Heart right ventricle (tissue), 16 donors: ENCODE measurements at places on chromosomes 13 and 19.

DNA sequence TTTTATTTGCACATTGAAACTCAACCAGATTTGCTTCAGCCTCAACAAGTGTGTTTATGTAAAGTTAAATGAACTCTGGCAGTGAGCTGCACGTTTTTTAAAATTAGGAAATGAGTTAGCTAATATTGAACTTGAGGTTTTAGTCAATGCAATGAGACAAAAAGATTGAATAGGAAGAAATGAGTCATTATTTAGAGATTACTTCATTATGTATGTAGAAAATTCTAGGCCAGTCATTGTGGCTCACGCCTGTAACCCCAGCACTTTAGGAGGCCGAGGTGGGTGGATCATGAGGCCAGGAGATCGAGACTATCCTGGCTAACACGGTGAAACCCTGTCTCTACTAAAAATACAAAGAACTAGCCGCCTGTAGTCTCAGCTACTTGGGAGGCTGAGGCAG is 22.8 kb upstream of the CD70 start:
- DNase-seq = no peak

DNA sequence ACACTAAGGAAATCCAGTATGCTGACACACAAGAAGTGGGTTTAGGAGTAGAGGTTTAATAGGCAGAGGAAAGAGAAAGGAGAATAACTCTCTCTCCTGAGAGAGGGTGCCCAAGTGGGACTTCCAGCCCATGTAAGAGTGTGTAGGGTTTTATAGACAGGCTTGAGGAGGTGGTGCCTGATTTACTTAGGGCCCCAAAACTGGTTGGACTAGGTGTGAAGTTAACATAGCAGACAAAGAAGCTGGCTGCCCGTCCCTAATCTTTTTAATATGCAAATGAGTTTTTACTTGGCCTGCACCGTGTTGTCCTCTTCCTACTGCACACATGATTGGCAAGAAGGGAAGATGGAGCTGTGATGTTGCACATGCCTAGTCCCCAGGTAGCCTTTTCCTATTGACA is 752.5 kb upstream of the SLITRK5 start:
- DNase-seq = no peak

DNA sequence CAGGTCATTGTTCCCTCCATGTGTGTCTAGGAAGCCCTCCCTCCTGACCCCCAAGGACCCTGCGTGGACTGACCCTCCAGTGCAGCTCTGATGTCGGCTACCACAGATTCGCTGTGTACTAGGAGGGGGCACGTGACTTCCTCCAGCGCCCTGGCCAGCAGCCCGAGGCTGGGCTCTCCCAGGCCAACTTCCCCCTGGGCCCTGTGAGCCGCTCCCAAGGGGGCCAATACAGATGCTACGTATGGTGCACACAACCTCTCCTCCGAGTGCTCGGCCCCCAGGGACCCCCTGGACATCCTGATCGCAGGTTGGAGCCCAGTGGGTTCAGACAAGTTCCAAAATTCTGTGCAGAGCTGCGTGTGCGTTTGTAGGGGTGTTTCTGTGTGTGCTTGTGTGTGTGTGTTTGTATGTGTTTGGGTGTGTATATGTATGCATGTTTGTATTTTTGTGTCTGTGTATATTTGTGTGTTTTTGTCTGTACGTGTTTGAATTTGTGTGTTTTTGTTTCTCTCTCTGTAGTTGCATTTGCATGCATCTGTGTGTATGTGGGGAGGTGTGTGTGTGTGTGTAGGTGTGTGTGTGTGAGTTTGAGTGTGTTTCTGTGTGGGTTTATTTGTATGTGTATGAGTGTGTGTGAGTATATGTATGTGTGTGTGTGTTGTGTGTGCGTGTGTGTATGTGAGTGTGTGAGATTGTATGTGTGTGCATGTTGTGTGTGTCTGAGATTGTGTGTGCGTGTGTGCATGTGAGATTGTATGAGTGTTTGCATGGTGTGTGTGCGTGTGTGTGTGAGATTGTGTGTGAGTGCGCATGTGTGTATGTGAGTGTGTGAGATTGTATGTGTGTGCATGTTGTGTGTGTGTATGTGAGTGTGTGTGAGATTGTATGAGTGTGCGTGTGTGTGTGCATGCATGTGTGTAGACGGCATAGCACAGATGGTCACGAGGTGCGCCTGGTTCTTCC is 21.4 kb upstream of the LILRA2 start:
- peak; percentile 12 for DNase-seq

DNA sequence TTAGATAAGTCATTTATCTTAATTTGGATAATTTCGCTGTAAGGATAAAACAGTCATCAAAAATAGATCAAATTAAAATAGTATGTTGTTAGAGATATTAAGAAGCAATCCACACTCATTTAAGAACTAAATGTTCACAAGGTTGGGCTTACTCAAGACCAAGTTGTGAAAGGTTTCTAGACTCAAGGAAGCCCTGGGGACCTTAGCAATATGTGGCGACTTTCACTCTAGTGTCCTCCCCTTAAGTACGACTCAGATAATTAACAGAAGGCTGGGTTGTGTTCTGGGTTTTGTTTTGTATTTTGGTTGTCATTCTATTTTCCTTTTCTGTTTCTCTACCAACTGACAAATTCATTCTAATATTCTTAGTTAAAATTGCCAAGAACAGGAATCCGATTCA is 1008.0 kb downstream of the PCDH9 start:
- no peak for DNase-seq

- no peak for DNase-seq
Observed at GRCh38 chr13:26946684-26947343, 186.2 kb upstream of the GPR12 start.

DNA sequence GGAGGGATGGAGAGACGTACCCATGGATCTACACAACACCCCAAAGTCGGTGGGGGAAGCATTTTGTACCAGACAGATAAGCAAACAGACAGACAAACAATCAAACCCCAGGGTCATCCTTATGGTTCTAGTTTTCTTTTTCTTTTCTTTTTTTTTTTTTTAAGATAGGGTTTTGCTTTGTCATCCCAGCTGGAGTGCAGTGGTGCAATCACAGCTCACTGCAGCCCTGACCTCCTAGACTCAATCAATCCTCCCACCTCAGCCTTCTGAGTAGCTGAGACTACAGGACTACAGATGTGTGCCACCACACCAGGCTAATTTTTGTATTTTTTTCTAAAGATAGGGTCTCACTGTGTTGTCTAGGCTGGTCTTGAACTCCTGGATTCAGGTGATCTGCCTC is 17.9 kb upstream of the FBL start:
- DNase-seq = no peak

DNA sequence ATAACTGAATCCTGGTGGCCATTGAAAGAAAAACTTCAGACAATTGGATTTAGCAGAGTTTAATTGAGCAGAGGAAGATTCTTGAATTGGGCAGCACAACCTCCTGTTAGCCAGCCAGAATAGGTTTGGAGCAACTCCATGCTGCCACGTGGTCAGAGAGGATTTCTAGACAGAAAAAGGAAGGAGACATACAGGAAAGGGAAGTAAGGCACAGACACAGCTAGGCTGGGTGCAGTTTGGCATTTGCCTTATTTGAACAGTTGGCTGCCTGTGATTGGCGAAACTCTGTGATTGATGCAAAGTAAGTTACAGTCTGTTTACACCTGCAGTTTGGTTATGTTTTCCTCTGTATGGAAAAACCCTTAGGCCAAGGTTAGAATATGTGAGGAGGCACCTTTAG is 85.8 kb upstream of the SPATA13 start:
- no peak for DNase-seq

- no peak for DNase-seq
Observed at GRCh38 chr19:8826371-8826770, 5.7 kb downstream of the ZNF558 start.

- DNase-seq = no peak
Observed at GRCh38 chr13:36509369-36509768, 77.1 kb downstream of the CCNA1 start.

DNA sequence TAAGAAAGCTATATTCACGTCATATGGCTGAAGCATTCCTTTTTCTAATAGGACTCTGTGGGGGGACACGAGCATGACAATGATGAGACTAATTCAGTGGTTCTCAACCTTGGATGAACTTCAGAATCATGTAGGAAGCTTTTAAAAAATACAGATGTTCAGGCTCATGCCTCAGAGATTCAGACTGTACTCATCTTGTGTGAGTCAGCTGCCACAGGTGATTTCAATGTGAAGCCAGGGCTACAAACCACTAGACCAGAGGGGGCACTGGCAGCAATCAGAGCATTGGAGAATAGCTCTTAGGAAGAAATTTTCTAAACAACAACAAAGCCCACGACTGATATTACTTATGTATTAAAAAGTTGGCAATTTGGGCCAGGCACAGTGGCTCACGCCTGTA is 91.7 kb downstream of the SERP2 start:
- no peak for DNase-seq

- no peak for DNase-seq
Observed at GRCh38 chr19:31592456-31592855, 243.2 kb upstream of the TSHZ3 start.

- no peak for DNase-seq
Observed at GRCh38 chr19:13995017-13995728, 10.9 kb downstream of the RFX1 start.

GRCh38 chr19:6590827-6591319 is at the start of gene CD70:
TSS of gene CD70 (minus strand) at chr19:6591150. CDS start at chr19:6591002, 148 bp downstream.
- DNase-seq = no peak

GRCh38 chr13:35833608-35834275 is 297.4 kb downstream of the DCLK1 start:
- no peak for DNase-seq

GRCh38 chr13:44088411-44088810 is 208.7 kb downstream of the LACC1 start:
- DNase-seq = no peak

GRCh38 chr13:77480066-77480465 is 55.4 kb upstream of the SCEL start:
- no peak for DNase-seq

DNA sequence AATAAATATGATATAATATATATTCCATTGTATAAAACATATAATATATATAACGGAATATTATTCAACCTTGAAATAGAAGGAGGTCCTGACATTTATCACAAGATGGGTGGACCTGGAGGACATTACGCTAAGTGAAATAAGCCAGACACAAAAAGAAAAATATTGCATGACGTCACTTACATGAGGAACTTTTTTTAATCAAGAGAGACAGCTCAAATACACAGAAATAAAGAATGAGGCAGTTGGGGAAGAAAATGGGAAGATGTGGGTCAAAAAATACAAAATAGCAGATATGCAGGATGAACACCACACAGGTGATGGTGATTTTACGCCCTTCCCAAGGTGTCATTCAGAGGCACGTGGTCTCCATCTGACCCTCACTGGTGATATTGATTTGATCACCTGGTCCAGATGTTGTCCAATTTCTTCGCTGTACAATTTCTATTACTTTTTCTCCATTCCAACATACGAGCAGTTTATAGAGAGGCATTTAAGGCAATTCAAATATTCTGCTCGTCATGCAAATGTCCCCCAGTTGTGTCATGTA is 513 bp upstream of the ZNF317 start:
- DNase-seq = no peak

DNA sequence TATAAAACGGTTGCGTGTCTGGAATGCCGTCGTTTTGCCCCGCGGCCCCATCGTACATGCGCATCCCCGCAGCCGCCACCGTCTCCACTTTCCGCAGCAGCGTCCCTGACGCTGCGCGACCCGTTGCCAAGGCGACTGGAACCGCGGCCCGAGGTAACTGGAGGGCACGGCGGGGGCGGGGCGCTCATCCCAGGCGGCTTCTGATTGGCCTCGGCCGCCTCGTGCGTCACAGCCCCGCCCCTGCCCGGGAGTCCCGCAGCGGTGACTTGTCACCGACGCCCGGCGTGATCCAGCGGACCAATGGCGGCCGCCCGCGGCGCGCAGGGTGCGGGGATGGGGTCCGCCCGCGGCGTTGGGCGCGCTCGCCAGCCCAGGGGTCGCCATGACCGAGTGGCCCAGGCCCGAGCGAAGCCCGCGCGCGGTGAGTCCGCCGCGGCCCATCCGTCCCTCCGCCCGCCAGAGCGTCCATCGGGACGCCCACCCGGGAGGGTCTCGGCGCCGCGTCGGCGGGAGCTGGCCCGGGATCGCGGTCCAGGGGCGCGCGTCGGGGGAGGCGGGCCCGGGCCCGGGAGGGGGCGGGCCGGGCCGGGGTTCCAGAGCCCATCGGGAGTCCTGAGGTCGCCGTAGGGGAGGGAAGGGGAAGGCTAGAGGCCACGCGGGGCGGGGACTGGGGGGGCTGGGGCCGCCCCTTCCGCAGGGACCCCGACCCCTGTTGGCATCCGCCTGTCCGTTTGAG is at the start of gene ZSCAN1:
Gene ZSCAN1, plus strand, starts transcription at position 285 of the 736 bp plus-strand sequence. CDS start 3,812 bp downstream, outside the sequence.
- peak; percentile 93 for DNase-seq
